ENCODE measurements at places on chromosomes 11 and 22. TPM values are rescaled to one million over a fixed set of nuclear protein-coding genes. Genes with fewer than 3 reads are reported as not detected.

- DNase-seq: no peak
Observed at GRCh38 chr22:39718206-39718605, 147.7 kb downstream of the CACNA1I start.

GRCh38 chr11:80330264-80330663 lies 889.4 kb upstream of the TENM4 start:
- no peak for DNase-seq

- DNase-seq: no peak
Observed at GRCh38 chr11:19659529-19659928, 53.1 kb upstream of the NAV2 start.

DNA sequence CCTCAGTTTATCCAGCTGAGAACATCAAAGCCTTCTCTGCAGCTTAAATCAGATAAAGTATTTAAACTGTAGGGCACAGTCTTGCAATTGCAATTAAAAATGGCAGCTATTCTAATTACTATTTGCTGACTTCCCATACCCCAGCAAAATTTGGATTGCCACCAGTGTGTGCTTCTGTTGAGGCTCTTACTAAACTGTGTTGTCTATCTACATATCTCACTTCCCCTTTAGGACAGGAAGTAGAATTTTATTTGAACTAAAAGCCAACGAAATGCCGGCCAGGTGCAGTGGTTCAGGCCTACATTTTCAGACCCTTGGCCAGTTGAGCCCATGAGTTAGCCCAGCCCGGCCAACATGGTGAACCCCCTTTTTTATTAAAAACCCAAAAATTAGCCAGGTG lies 7.1 kb downstream of the SAA4 start:
- no peak for DNase-seq

Gene UBQLNL
- 2.3 TPM for total RNA-seq

Gene TEAD1
- 127 TPM for total RNA-seq

Measured in tibial nerve (tissue), 4 donors.